Ovary (tissue), 10 donors: ENCODE measurements at places on chromosomes 2 and 18. TPM values are rescaled to one million over a fixed set of nuclear protein-coding genes. Genes with fewer than 3 reads are reported as not detected.

DNA sequence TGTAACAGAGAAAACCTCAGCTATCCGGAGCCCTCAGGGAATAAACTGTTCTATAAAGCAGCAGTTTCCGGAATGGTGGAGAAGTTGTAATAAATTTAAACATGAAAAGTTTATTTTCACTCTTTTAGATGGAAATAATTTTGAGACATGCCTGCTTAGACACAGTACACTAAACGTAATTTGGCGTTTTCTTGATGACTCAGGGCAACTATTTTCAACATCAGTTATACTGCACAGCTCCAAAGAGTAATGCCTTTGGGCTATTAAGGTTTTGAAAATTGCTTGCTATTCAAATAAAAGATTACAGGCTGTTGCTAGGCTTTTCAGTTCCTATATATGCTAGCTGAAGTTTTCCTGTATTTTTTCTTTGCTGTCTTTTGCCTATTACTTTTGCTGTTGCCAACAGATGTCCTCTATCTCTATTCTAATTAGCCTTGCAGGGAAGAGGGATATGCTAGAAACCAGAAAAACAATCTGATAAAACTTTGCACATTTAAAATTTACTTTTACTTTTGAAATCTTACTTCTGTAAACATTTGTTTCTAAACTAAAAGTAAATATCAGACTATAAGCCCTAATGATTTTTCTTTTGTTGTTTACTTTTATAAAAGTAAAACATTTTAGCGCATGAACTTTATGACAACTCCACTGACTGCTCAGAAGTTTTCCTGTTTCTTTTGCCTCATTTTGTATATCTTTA, 113.4 kb upstream of the WDSUB1 start:
- DNase-seq, result no peak
- H3K4me1 ChIP-seq, result no peaks in the 10 kb centered on the region
- H3K36me3 ChIP-seq, result no peaks in the 10 kb centered on the region
- no peak overlapping the region for H3K27ac ChIP-seq
- no peak overlapping the region for H3K4me3 ChIP-seq

VWA3B gene
- polyA plus RNA-seq, result 1.1 TPM

- H3K27me3 ChIP-seq, result no peaks in the 10 kb centered on the region
- no peak overlapping the region for H3K4me3 ChIP-seq
- no peaks in the 10 kb centered on the region for H3K4me1 ChIP-seq
- no peaks in the 10 kb centered on the region for H3K36me3 ChIP-seq
- H3K27ac ChIP-seq, result no peak overlapping the region
These were observed 117.8 kb upstream of the DCC start for GRCh38 chr18:52222211-52222610.

LDLRAD4 gene
- polyA plus RNA-seq, result 8.3 TPM
